ENCODE measurements at places on chromosomes 16 and 17. TPM values are rescaled to one million over a fixed set of nuclear protein-coding genes. Genes with fewer than 3 reads are reported as not detected.

The HEATR9 gene
- 0.63 TPM for total RNA-seq

The KRTAP4-3 gene
- total RNA-seq, result not detected

The SMIM36 gene
- total RNA-seq, result not detected

The SLC9A5 gene
- 0.63 TPM for total RNA-seq

The AOC3 gene
- total RNA-seq, result 0.21 TPM

The RNF222 gene
- 0.73 TPM for total RNA-seq

The RHBDF1 gene
- 0.21 TPM for total RNA-seq

The EPN2 gene
- 8.4 TPM for total RNA-seq

The PIMREG gene
- not detected for total RNA-seq

The ASGR1 gene
- 4.6 TPM for total RNA-seq

The MPO gene
- total RNA-seq, result 0.42 TPM

The ABCC11 gene
- total RNA-seq, result 0.52 TPM

The PRRT2 gene
- total RNA-seq, result 0.52 TPM

The TSNAXIP1 gene
- total RNA-seq, result 0.42 TPM

The NPIPB6 gene
- not detected for total RNA-seq

The IRF8 gene
- total RNA-seq, result 94.9 TPM

The SERPINF2 gene
- total RNA-seq, result 0.52 TPM

The TMEM132E gene
- not detected for total RNA-seq

The TMEM204 gene
- 12.6 TPM for total RNA-seq

The CHAD gene
- total RNA-seq, result not detected

The ACSM2A gene
- total RNA-seq, result not detected

The PLLP gene
- 0.63 TPM for total RNA-seq

The CORO6 gene
- 0.31 TPM for total RNA-seq

The MYO15A gene
- total RNA-seq, result 0.84 TPM

The SOX8 gene
- total RNA-seq, result 1.0 TPM

The AP1G1 gene
- total RNA-seq, result 223 TPM

The KRTAP3-2 gene
- not detected for total RNA-seq

The PPM1E gene
- total RNA-seq, result not detected

The ERN2 gene
- total RNA-seq, result not detected

The IFI35 gene
- total RNA-seq, result 9.6 TPM

The SCARF1 gene
- 4.6 TPM for total RNA-seq

All from mononuclear cell (primary cell).